ENCODE measurements at places on chromosomes 7 and 10.

DNA sequence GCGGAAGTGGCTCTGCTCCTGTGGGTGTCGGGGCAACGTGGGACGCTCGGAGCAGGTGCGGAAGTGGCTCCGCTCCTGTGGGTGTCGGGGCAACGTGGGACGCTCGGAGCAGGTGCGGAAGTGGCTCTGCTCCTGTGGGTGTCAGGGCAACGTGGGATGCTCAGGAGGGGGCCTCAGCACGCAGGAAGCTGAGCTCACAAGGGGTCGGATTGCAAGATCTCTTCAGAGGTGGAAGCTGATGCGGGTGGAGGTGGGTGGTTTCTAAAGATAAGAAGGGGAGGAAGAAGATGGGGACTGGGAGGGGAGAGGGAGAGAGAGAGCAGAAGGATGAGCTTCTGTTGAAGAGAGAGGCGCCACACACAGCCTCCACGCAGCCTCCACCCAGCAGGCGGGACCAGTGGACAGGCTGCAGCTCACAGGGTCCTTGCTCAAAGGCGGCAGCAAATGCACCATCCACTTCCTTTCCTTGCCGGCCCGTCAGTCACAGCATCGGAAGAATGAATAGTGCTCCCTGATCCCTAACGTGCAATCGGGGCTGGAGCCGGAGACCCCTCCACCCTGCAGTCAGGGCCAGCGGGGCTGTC lies 78.7 kb downstream of the PTPRN2 start:
- H3K36me3 ChIP-seq, result no peaks in the 10 kb centered on the region
- H3K4me3 ChIP-seq, result no peak overlapping the region
- no peaks in the 10 kb centered on the region for H3K4me1 ChIP-seq
- no peaks in the 10 kb centered on the region for H3K27me3 ChIP-seq
- H3K27ac ChIP-seq, result no peak overlapping the region

DNA sequence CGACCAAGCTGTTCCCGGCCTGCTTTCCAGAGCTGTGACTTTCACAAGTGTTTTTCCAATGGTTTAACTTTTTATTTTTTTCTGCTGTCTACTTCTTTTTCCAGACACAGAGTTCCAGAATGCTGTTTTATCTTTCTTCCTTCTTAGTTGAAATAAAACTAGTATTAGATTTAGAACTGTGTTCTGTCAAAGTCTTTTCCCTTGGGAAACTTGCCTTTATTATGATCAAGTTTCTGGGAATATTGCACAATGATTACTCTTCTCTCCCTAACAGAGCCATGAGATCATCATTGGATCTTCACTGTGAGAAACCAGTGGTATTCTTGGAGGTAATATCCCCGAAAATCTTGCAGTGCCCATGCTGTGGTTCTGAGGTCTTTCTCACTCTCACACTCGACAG lies 104.9 kb upstream of the KCND2 start:
- no peaks in the 10 kb centered on the region for H3K36me3 ChIP-seq
- no peaks in the 10 kb centered on the region for H3K4me1 ChIP-seq
- no peaks in the 10 kb centered on the region for H3K27me3 ChIP-seq
- H3K4me3 ChIP-seq, result no peak overlapping the region
- H3K27ac ChIP-seq, result no peak overlapping the region
- DNase-seq, result no peak

- no peaks in the 10 kb centered on the region for H3K36me3 ChIP-seq
- H3K27me3 ChIP-seq, result peaks cover 39% of the 10 kb centered on the region
- no peak overlapping the region for H3K27ac ChIP-seq
- H3K4me3 ChIP-seq, result no peak overlapping the region
- H3K4me1 ChIP-seq, result peaks cover 8% of the 10 kb centered on the region
- DNase-seq, result no peak
These were observed 36.3 kb upstream of the RNF32 start for GRCh38 chr7:156604311-156604710.

- peak; percentile 70 for DNase-seq
- H3K27me3 ChIP-seq, result no peaks in the 10 kb centered on the region
- H3K36me3 ChIP-seq, result no peaks in the 10 kb centered on the region
- H3K27ac ChIP-seq, result peak overlapping the region; percentile 93
These were observed 16.4 kb upstream of the C10orf105 start for GRCh38 chr10:71735709-71736569.

- peak overlapping the region; percentile 93 for H3K27ac ChIP-seq
- peaks cover 3% of the 10 kb centered on the region for H3K36me3 ChIP-seq
- H3K4me3 ChIP-seq, result peak overlapping the region; percentile 94
- DNase-seq, result no peak
- peaks cover 19% of the 10 kb centered on the region for H3K4me1 ChIP-seq
These were observed 652 bp upstream of the VPS26A start for GRCh38 chr10:69123306-69123746.

- no peak overlapping the region for H3K27ac ChIP-seq
- H3K4me1 ChIP-seq, result no peaks in the 10 kb centered on the region
- no peaks in the 10 kb centered on the region for H3K36me3 ChIP-seq
- no peaks in the 10 kb centered on the region for H3K27me3 ChIP-seq
- H3K4me3 ChIP-seq, result no peak overlapping the region
- DNase-seq, result no peak
These were observed 189.9 kb downstream of the NEBL start for GRCh38 chr10:20707251-20707650.

DNA sequence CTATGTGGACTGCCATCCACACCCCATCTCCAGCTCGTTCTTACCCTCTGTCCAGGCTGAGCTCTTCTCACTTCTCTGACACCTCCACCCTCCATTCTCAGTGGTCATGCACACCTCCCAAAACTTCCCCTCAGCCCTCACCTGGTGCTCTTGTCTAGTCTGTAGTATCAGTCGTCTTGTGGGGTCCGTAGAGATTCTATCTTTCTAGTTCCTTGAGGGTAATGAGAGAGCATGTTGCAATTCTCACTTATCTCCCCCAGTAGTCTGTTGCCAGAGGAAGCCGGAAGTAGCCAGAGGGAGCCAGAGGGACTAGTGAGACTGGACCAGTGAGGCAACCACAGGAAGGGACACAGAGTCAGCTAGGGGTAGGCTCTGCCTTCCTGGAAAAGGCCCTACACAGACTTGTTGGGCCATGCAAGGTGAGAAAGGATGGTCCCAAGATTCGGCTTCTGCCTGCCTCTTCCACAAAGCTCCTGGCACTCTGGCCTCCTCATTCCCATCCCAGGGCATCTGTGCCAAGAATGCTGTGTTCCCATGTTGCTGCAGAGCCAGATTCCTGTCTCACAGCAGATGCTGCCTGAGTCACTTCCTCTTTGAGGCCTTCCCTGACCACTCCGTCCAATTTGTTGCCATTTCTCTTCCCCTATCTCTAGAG lies 50.6 kb upstream of the DUSP5 start:
- H3K4me3 ChIP-seq, result no peak overlapping the region
- peaks cover 6% of the 10 kb centered on the region for H3K36me3 ChIP-seq
- no peak for DNase-seq
- peaks cover 38% of the 10 kb centered on the region for H3K27me3 ChIP-seq
- peaks cover 16% of the 10 kb centered on the region for H3K4me1 ChIP-seq

DNA sequence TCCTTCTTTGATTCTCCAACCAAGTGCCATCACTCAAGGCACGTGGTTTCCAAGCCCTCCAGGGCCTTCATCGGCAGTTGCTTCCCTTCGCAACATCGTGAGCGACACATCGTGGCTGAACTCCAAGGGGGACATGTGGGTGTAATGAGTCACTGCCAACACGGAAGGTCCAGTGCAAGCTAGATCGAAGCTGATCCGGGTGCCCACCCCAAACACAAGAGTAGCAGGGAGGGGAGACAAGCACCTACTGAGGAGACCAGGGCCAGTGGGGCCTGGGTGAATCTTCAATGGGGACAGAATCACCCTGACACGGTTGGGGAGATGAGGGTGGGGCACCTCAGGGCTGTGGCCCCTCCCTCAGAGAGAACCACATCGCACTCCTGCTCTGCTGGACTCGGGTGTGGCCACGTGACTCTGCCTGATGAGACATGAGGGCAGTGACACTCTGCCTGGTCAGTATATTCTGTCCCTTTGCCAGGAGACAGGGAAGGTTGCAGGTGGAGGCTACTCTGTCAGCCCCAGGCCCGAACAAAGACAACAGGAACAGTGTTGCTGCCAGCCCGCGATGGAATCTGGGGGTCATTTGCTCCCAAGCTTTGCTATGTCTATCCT lies 36.8 kb upstream of the HSPA12A start:
- no peaks in the 10 kb centered on the region for H3K4me1 ChIP-seq
- no peak overlapping the region for H3K27ac ChIP-seq
- H3K27me3 ChIP-seq, result no peaks in the 10 kb centered on the region
- DNase-seq, result no peak

GRCh38 chr7:94567396-94567795 lies 57.8 kb downstream of the CASD1 start:
- H3K27me3 ChIP-seq, result no peaks in the 10 kb centered on the region
- H3K4me1 ChIP-seq, result no peaks in the 10 kb centered on the region
- no peak overlapping the region for H3K4me3 ChIP-seq
- no peak overlapping the region for H3K27ac ChIP-seq
- no peak for DNase-seq
- peaks cover 7% of the 10 kb centered on the region for H3K36me3 ChIP-seq

DNA sequence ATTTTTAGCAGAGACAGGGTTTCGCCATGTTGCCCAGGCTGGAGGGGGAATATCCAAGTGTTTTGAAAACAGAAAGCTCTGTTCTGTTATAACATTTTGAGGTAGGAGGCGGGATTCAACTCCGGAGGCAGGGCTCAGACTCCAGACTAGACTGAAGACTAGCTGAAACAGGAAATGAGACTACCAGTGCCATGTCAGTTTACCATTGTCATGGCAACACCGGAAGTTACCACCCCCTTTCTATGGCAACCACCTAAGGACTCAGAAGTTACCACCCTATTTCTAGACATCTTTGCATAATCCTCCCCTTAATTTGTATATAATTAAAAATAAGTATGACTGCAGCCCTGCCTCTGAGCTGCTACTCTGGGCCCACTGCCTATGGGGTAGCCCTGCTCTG lies 1069.1 kb upstream of the AUTS2 start:
- H3K4me3 ChIP-seq, result no peak overlapping the region
- H3K27me3 ChIP-seq, result no peaks in the 10 kb centered on the region
- no peaks in the 10 kb centered on the region for H3K36me3 ChIP-seq

- H3K36me3 ChIP-seq, result peaks cover 3% of the 10 kb centered on the region
- peaks cover 6% of the 10 kb centered on the region for H3K4me1 ChIP-seq
- DNase-seq, result peak; percentile 47
- peak within 1 kb of the TSS; percentile 31 for H3K27ac ChIP-seq
- H3K27me3 ChIP-seq, result peaks cover 63% of the 10 kb centered on the region
- H3K4me3 ChIP-seq, result no peak within 1 kb of the TSS
These were observed at the start of gene PRLHR for GRCh38 chr10:118595598-118596425. PRLHR (minus strand) TSS chr10:118595648; CDS start chr10:118595244, 404 bp downstream.

DNA sequence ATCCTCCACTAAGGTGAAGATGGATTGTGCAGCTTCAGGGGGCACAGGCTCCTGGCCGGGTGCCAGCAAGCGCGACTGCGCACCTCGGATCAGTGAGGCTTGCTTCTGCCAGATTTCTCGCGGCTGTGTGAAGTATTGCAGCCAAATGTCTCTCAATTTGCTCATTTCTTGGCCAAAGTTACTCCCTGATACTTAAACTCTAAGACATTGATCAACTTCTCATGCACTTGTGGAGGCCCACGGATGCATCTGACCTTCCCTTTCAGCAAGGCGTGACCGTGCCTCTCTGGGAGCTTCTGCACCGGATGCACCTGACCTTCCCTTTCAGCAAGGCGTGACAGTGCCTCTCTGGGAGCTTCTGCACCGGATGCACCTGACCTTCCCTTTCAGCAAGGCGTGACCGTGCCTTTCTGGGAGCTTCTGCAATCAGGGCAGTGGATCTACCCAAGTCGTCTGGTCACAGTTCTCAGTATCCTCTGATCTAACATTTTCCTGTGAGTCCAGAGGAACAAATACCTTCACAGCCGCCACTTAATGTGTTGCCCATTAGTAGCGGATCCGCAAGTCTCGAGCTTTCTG lies 248.3 kb downstream of the ADARB2 start:
- no peaks in the 10 kb centered on the region for H3K36me3 ChIP-seq
- no peak overlapping the region for H3K27ac ChIP-seq
- H3K4me3 ChIP-seq, result no peak overlapping the region
- H3K27me3 ChIP-seq, result peaks cover 2% of the 10 kb centered on the region
- no peaks in the 10 kb centered on the region for H3K4me1 ChIP-seq

GRCh38 chr10:99849536-99849935 lies 67.1 kb downstream of the ABCC2 start:
- no peak for DNase-seq
- peaks cover 3% of the 10 kb centered on the region for H3K4me1 ChIP-seq
- no peak overlapping the region for H3K27ac ChIP-seq
- no peak overlapping the region for H3K4me3 ChIP-seq
- no peaks in the 10 kb centered on the region for H3K27me3 ChIP-seq
- H3K36me3 ChIP-seq, result no peaks in the 10 kb centered on the region

GRCh38 chr10:63758080-63758479 lies 236.9 kb downstream of the REEP3 start:
- no peaks in the 10 kb centered on the region for H3K36me3 ChIP-seq
- peaks cover 37% of the 10 kb centered on the region for H3K27me3 ChIP-seq
- H3K27ac ChIP-seq, result no peak overlapping the region

DNA sequence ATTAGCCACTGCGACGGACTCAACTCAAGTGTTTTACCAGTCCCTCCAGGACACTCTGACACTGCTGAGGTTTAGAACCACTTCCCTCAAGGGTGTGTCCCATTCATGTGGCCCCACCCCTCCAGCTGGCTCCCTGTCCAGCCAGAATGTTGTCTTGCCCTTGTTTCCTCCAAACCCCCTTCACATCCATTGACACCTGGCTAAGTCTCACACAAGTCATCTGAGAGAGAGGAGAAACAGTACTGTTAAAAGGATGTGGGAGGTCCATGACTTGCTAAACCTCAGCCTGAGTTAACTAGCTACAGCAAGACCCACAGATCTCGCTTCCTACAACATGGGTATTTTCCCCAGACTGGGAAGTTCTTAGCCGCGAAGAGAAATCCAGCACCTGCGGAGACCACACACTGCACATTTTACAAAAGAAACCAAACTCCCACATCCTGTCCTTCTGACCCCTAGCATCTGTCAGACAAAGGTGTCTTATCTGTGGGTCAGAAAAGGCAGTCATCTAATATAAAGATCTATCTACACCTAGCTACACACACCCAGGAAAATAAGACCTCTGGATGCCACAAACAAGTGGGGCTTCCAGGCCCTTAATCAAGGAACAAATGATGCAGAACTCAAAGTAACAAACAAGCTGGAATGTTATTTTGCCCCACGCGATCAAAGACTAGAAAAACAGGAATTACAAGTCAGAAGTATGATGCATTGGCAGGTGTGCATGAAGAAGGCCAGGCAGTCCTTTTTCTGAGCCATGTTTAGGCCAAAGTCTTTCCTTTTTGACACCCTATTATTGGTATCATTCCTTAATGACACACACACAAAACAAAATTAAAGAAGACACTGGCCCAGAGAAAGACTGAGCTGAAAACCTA lies 13.9 kb downstream of the OSBPL3 start:
- H3K36me3 ChIP-seq, result peaks cover 12% of the 10 kb centered on the region
- no peaks in the 10 kb centered on the region for H3K27me3 ChIP-seq
- peak overlapping the region; percentile 48 for H3K4me3 ChIP-seq
- peak overlapping the region; percentile 36 for H3K27ac ChIP-seq
- peaks cover 52% of the 10 kb centered on the region for H3K4me1 ChIP-seq
